ENCODE measurements at places on chromosomes 12 and 14.
A peak's percentile ranks its signal among the peaks of the same experiment; 100 is the strongest.

GRCh38 chr12:128833418-128833817 is 9.7 kb upstream of the SLC15A4 start:
- no peaks in the 10 kb centered on the region for H3K27me3 ChIP-seq
- no peak overlapping the region for H3K4me3 ChIP-seq
- no peak for DNase-seq
- H3K36me3 ChIP-seq = no peaks in the 10 kb centered on the region

GRCh38 chr12:109393437-109394345 is 46.0 kb downstream of the MYO1H start:
- H3K36me3 ChIP-seq = no peaks in the 10 kb centered on the region
- H3K4me3 ChIP-seq = no peak overlapping the region
- no peaks in the 10 kb centered on the region for H3K4me1 ChIP-seq
- DNase-seq = no peak
- H3K27me3 ChIP-seq = no peaks in the 10 kb centered on the region

GRCh38 chr14:30223385-30223785 is 295.7 kb upstream of the PRKD1 start:
- H3K36me3 ChIP-seq = no peaks in the 10 kb centered on the region
- H3K4me3 ChIP-seq = no peak overlapping the region
- no peaks in the 10 kb centered on the region for H3K27me3 ChIP-seq
- H3K27ac ChIP-seq = no peak overlapping the region
- H3K4me1 ChIP-seq = peaks cover 13% of the 10 kb centered on the region

GRCh38 chr12:21561158-21561557 is 35.1 kb downstream of the SPX start:
- H3K36me3 ChIP-seq = no peaks in the 10 kb centered on the region
- H3K4me3 ChIP-seq = no peak overlapping the region
- H3K4me1 ChIP-seq = no peaks in the 10 kb centered on the region
- H3K27ac ChIP-seq = no peak overlapping the region

GRCh38 chr12:103667125-103667524 is 80.1 kb downstream of the STAB2 start:
- no peaks in the 10 kb centered on the region for H3K36me3 ChIP-seq
- H3K4me3 ChIP-seq = no peak overlapping the region
- no peak for DNase-seq
- H3K4me1 ChIP-seq = no peaks in the 10 kb centered on the region
- H3K27ac ChIP-seq = no peak overlapping the region
- H3K27me3 ChIP-seq = no peaks in the 10 kb centered on the region

DNA sequence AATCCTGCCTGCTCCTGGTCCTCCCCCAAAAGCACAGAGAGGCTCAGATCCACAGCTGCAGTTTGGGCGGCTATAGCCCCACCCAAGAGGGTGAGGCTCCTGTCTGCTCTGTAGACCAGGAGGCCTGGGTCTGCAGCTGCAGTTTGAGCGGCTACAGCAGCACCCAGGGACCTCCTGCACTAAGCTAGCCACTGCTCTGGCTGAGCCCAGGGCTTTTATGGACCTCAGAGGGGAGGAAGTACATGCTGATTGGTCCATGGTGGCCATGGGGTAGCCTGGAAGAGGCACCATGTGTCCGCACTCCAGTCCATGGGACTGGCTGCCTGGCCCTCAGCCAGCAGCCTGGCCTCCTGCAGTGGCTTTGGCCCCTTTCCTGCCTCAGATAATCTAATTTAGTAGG is 49.6 kb upstream of the GSC start:
- H3K4me3 ChIP-seq = no peak overlapping the region
- no peaks in the 10 kb centered on the region for H3K4me1 ChIP-seq
- no peaks in the 10 kb centered on the region for H3K36me3 ChIP-seq
- H3K27me3 ChIP-seq = no peaks in the 10 kb centered on the region
- H3K27ac ChIP-seq = no peak overlapping the region
- no peak for DNase-seq

- H3K27me3 ChIP-seq = no peaks in the 10 kb centered on the region
- no peaks in the 10 kb centered on the region for H3K4me1 ChIP-seq
- H3K27ac ChIP-seq = peak overlapping the region; percentile 55
- H3K4me3 ChIP-seq = no peak overlapping the region
Measured at GRCh38 chr12:7994731-7995205, 37.7 kb upstream of the FOXJ2 start.

- no peaks in the 10 kb centered on the region for H3K4me1 ChIP-seq
- DNase-seq = no peak
- H3K4me3 ChIP-seq = no peak overlapping the region
- no peaks in the 10 kb centered on the region for H3K27me3 ChIP-seq
- no peak overlapping the region for H3K27ac ChIP-seq
Measured at GRCh38 chr12:25590011-25590721, 37.1 kb upstream of the LMNTD1 start.

DNA sequence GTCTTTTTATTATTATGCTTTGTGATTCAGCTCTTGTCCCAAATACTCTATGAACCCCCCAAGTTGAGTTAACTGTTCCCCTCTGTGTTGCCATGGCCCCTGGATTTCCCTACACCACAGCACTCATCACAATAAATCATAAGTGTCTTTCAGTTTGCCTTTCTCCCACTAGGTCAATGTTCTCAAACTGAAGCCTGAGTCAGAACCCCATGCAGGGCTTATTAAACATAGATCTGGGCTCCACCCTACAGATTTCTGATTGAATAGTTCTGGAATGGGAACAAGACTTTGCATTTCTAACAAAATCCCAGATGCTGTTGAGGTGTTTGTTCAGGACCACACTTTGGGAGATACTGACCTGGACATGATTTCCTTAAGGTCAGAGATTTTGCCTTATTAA is 199.4 kb downstream of the TBX5 start:
- no peaks in the 10 kb centered on the region for H3K36me3 ChIP-seq
- H3K4me1 ChIP-seq = no peaks in the 10 kb centered on the region
- H3K27ac ChIP-seq = no peak overlapping the region
- H3K4me3 ChIP-seq = no peak overlapping the region
- DNase-seq = no peak

DNA sequence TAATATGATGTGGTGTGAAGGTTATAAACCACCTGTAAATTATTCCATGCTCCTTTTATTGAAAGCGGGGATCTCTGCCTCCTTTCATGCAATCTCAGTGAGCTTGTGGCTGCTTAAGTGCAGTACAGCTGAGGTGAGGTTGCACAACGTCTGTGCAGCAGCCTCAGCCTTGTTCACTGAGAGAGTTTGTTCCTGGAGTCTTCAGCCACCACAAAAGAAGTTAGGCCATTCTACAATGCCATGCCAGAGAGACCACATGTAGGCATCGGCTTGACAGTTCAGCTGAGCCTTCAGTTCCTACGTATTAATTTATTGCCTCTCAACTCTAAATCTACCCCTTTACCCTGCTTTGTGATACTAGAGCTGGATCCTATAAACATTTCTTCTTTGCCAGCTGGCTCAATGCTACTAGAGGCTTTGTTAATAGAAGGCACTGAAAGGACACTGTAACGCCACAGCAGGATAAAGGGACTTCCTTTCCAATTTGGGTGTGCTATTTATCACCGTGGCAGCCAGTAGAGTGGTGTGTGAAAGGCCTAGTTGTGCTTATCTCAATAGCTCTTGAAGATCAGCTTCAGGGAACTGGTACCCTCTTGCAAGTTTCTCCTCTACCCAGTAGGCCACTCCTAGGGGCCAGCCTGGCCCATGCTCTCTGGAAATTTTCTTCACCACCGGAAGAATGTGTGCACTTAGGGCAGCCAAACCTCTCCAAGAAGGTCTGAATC is 337.7 kb downstream of the IPO8 start:
- no peak overlapping the region for H3K4me3 ChIP-seq
- H3K4me1 ChIP-seq = no peaks in the 10 kb centered on the region
- H3K36me3 ChIP-seq = no peaks in the 10 kb centered on the region

- H3K4me3 ChIP-seq = no peak overlapping the region
- no peaks in the 10 kb centered on the region for H3K36me3 ChIP-seq
- H3K27ac ChIP-seq = peak overlapping the region; percentile 76
- no peaks in the 10 kb centered on the region for H3K27me3 ChIP-seq
- DNase-seq = no peak
- peaks cover 98% of the 10 kb centered on the region for H3K4me1 ChIP-seq
Measured at GRCh38 chr14:54711812-54712464, 145.0 kb downstream of the SAMD4A start.

DNA sequence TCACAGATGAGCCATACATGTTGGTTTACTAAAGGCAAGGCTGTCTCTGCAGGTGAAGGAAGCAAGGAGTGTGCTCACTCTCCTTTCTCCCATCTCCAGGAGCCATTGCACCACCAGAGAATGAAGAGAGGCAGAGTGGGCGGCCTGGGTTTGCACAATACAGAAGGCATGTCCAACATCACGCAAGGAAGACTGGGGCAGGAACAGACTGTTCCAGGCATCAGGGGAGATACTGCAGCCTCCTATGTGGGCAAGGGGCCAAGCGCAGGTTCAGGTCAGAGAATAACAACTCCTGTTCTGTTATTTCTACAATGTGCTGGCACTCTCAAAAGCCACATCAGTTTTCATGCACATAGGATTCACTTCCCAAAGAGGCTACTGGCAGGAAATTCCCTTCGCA is 1.7 kb upstream of the TMEM229B start:
- no peak overlapping the region for H3K4me3 ChIP-seq
- H3K27ac ChIP-seq = no peak overlapping the region
- no peak for DNase-seq

- H3K4me3 ChIP-seq = peak overlapping the region; percentile 70
- no peaks in the 10 kb centered on the region for H3K36me3 ChIP-seq
- H3K4me1 ChIP-seq = peaks cover 15% of the 10 kb centered on the region
- H3K27ac ChIP-seq = peak overlapping the region; percentile 93
Measured at GRCh38 chr14:45136399-45136798, 669 bp downstream of the FANCM start.

DNA sequence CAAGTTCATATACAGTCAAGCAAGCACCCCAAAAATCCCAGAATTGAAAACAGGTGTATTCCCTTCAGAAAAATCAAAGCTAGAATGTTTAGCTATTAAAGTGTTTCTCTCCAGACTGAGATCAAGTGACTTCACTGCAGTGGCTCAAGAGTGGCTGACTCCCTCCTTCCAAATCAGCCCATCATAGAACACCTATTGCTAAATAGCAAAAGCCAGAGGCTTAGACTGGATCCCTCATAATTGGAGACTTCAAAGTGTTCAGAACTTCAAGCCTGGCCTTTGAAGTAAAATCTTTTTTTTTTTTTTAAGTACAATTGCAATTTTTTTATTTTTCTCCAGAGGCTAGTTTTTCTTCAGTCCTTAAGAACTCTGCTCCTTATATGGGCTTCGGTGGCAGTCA is 50.0 kb upstream of the CERS5 start:
- H3K4me1 ChIP-seq = peaks cover 2% of the 10 kb centered on the region
- H3K36me3 ChIP-seq = no peaks in the 10 kb centered on the region
- no peaks in the 10 kb centered on the region for H3K27me3 ChIP-seq
- no peak overlapping the region for H3K27ac ChIP-seq
- DNase-seq = no peak
- H3K4me3 ChIP-seq = no peak overlapping the region

- no peaks in the 10 kb centered on the region for H3K36me3 ChIP-seq
- H3K27me3 ChIP-seq = no peaks in the 10 kb centered on the region
- H3K4me3 ChIP-seq = no peak overlapping the region
- no peaks in the 10 kb centered on the region for H3K4me1 ChIP-seq
- DNase-seq = no peak
Measured at GRCh38 chr12:9364224-9365176, 156.3 kb upstream of the PZP start.

DNA sequence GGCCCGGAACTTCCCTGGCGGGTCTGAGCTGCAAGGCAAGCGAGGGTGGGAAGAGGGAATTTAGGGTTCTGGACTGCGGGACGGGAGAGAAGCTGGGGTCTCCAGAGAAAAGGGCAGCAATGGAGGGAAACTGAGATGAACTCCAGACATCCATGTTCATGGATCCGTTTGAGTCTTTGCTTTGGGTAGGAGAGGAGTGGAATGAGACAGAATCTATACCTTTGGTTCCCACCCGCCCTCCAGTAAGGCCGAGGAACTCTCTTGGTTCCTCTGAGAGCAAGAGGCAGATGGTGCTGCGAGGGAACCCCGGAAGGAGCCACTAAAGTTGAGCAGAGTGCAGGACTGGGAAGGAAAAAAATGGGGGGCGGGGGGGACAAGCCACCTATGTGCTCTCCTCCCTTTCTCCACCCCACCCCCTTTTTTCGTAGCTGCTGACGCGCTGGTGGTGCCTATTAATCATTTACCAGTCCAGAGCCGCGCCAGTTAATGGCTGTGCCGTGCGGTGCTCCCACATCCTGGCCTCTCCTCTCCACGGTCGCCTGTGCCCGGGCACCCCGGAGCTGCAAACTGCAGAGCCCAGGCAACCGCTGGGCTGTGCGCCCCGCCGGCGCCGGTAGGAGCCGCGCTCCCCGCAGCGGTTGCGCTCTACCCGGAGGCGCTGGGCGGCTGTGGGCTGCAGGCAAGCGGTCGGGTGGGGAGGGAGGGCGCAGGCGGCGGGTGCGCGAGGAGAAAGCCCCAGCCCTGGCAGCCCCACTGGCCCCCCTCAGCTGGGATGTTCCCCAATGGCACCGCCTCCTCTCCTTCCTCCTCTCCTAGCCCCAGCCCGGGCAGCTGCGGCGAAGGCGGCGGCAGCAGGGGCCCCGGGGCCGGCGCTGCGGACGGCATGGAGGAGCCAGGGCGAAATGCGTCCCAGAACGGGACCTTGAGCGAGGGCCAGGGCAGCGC is 1.2 kb downstream of the SSTR1 start:
- peak overlapping the region; percentile 13 for H3K27ac ChIP-seq
- H3K36me3 ChIP-seq = no peaks in the 10 kb centered on the region
- peaks cover 47% of the 10 kb centered on the region for H3K27me3 ChIP-seq

DNA sequence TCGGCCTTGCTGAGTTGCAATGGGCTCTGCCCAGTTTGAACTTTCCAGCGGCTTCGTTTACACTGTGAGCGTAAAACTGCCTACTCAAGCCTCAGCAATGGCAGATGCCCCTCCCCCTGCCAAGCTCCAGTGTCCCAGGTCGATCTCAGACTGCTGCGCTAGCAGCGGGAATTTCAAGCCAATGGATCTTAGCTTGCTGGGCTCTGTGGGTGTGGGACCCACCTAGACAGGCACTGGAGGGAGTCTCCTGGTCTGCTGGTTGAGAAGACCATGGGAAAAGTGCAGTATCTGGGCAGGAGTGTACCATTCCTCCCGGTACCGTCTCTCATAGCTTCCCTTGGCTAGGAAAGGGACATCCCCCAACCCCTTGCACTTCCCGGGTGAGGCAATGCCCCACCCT is 88.2 kb downstream of the KLHL28 start:
- no peak overlapping the region for H3K4me3 ChIP-seq
- H3K36me3 ChIP-seq = no peaks in the 10 kb centered on the region
- no peaks in the 10 kb centered on the region for H3K27me3 ChIP-seq
- no peak for DNase-seq
- H3K27ac ChIP-seq = no peak overlapping the region
- H3K4me1 ChIP-seq = no peaks in the 10 kb centered on the region

GRCh38 chr12:53160673-53161072 is 19.8 kb upstream of the ZNF740 start:
- no peak for DNase-seq
- H3K36me3 ChIP-seq = peaks cover 8% of the 10 kb centered on the region
- H3K27ac ChIP-seq = no peak overlapping the region
- H3K27me3 ChIP-seq = no peaks in the 10 kb centered on the region
- no peak overlapping the region for H3K4me3 ChIP-seq

DNA sequence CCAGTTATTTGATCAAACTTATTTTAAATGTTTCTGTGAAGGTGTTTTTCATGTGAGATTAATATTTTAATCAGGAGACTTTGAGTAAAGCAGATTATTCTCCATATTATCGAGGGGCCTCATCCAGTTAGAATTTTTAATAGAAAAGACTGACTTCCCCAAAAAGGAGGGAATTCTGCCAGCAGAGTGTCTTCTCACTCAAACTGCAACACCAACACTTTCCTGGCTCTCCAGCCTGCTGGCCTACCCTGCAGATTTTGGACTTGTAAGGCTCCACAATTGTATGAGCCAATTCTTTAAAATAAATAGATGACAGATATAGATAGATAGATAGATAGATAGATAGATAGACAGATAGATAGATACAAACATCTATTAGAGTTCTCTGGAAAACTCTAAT is 155.7 kb downstream of the SEC23A start:
- peak overlapping the region; percentile 6 for H3K4me3 ChIP-seq
- no peaks in the 10 kb centered on the region for H3K27me3 ChIP-seq
- H3K27ac ChIP-seq = no peak overlapping the region
- no peak for DNase-seq
- H3K36me3 ChIP-seq = no peaks in the 10 kb centered on the region

Data from heart right ventricle (tissue), 16 donors.